ENCODE measurements at places on chromosomes 7 and 10.

DNA sequence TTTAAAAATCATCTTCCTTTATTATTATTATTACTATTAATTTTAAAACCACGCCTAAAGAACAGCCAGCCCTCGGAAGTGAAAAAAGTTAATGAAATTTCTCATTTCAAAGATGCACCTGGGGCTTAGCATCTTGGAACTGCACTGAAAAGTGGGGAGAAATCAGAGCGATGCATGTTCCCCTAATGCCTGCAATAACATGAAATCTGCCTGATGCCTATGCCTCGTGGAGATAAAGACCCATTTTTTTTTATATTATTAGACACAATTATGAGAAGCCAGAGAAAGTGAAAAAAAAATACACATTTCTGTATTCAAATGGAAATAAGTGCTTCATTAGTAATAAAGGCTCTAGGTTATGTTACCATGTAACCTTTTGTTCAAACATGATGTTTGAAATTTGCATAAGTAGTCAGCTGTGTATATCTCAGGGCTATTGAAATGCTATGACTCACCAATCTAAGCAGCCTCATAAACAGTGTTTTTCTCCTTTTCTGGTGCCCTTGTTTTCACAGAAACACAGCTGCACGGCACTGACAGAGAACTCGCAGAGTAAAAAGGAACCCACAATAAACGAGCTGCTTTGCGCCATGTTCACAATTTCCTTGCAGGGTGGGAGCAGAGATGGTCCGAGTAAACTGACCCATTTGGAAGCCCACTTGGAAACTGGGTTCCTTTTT lies 175.8 kb upstream of the PRKCQ start:
- no peak overlapping the region for H3K27ac ChIP-seq
- no peak overlapping the region for H3K4me3 ChIP-seq
- H3K27me3 ChIP-seq, result no peaks in the 10 kb centered on the region
- DNase-seq, result no peak

DNA sequence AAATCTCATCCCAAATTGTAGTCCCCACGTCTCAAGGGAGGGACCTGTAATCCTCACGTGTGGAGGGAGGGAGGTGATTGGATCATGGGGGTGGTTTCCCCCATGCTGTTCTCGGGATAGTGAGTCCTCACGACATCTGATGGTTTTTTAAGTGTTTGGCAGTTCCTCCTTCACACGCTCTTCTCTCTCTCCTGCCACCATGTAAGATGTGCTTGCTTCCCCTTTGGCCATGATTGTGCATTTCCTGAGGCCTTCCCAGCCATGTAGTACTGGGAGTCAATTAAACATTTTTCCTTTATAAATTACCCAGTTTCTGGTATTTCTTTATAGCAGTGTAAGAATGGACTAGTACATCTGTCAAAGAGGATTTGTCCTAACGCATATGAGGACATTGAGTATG lies 59.5 kb downstream of the RGS10 start:
- no peaks in the 10 kb centered on the region for H3K4me1 ChIP-seq
- H3K27ac ChIP-seq, result no peak overlapping the region
- H3K27me3 ChIP-seq, result no peaks in the 10 kb centered on the region
- no peaks in the 10 kb centered on the region for H3K36me3 ChIP-seq
- H3K4me3 ChIP-seq, result no peak overlapping the region
- DNase-seq, result no peak

DNA sequence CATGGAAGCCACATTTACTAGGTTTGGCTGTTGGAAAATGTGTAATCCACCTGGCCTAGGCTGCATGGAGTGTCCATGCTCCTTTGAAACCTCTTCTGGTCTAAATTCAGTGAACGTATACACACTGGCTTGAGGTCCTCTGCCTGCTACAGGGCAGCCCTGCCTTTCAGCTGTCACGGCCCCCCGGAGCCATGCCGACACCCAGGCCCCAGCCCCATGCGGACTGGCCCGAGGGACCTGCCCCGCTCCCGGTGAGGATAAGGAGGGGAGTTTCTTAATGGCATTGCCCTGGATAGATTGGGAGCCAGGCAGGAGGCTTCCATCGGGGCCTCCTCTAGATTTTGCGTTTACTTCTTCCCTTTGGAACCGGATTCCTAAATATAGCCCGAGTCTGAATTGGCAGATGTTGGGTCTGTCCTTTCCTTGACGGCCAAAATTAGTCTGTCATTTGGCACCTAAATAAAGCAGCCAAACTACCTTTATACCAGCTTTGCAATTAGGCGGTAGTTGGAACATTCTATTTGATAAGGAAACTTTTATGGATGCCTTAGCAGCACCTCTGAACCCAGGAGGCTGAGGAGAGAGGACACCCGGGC lies 72.1 kb upstream of the SH2B2 start:
- no peak for DNase-seq
- H3K4me1 ChIP-seq, result peaks cover 11% of the 10 kb centered on the region

DNA sequence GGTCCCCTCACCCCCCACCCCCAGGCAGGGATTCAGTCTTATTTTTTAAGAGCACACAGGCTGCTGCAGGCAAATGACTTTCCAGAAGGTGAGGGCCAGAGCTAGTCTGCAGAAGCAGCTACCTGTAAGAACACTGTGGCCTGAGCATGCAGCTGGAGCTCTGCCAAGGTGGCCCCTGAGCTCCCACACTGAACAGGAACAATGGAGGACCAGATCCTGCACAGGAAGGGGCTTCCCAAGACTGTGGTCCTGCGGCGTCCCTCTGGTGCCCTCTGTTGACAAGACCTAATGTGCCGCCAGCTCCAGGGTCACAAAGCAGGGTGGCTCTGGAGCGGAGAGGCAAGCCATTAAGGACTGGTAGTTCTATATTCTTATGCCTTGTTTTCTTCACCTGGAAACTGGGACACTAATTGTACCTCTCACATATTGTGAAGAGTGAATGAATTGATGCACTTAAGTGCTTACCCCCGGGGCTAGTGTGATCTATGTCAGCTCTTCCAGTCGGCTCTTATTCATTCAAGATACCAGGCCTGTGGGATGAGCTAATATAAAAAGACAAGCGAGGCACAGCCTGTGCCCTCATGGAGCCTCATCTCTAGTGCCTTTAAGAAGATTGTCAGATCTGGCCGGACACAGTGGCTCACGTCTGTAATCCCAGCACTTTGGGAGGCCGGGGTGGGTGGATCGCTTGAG lies 8.0 kb upstream of the BEND7 start:
- peak; percentile 62 for DNase-seq
- H3K27ac ChIP-seq, result no peak overlapping the region
- no peaks in the 10 kb centered on the region for H3K4me1 ChIP-seq
- H3K36me3 ChIP-seq, result no peaks in the 10 kb centered on the region
- no peak overlapping the region for H3K4me3 ChIP-seq
- peaks cover 2% of the 10 kb centered on the region for H3K27me3 ChIP-seq

DNA sequence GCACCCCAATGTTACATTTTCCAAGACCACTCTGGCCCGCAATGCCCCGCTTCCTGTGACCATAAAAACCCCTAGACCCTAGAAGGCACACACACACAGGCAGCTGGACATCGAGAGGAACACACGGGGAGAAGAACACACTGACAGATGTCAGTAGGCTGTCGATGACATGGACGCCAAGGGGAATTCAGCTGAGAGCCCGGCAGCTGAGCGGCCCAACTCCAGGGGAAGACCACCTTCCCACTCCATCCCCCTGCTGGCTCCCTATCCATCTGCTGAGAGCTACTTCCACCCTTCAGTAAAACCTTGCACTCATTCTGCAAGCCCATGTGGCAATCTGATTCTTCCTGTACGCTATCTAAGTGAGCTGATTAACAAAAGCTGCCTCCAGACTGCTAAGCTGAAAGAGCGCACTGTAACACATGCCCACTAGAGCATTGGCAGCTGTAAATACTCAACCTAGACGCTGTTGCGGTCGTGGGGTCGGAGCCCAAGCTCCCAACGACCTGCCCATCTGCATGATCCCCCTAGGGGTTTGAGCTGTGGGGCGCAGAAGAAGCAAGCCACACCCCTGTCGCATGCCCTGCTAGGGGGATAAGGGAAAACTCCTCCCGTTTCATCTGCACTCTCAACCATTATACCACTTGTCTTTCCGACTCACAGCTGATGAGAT lies 843.6 kb upstream of the POT1 start:
- no peak overlapping the region for H3K4me3 ChIP-seq
- peaks cover 2% of the 10 kb centered on the region for H3K27me3 ChIP-seq
- H3K36me3 ChIP-seq, result no peaks in the 10 kb centered on the region
- no peaks in the 10 kb centered on the region for H3K4me1 ChIP-seq
- no peak for DNase-seq
